ENCODE measurements at places on chromosomes 4 and X.

GRCh38 chrX:118585296-118585695 is 89.7 kb downstream of the DOCK11 start:
- DNase-seq, result no peak

DNA sequence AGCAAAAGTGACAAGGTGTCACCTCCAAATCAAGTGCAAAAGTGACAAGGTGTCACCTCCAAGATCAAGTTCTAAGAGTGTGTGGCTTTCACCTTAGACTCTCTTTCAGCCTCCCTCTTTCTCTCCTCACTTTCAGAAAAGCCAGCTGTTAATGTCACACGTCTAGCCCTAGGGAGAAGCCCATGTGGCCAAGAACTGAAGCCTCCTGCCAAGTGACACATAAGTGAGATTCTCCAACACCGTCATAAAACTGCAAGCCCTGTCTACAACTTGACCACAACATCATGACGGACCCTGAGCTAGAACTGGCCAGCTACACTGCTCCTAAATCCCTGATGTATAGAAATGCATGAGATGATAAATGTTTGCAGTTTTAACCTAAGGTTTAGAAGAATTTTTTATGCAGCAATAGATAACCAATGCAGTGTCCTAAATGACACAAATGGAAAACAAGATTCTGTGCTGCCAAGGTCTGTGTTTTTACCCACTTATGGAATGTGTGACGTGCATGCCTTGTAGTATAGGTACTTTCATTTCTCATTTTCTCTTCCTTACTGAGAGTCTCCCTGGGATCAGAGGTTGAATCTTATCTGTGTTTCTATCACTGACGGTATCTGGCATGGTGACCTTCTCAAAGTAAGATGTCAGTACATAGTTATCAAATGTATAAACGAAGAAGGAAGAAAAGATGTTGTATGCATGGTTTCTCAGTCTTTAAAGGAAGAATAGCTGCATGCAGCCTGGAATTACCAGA is 25.0 kb downstream of the NLGN4X start:
- no peak for DNase-seq

DNA sequence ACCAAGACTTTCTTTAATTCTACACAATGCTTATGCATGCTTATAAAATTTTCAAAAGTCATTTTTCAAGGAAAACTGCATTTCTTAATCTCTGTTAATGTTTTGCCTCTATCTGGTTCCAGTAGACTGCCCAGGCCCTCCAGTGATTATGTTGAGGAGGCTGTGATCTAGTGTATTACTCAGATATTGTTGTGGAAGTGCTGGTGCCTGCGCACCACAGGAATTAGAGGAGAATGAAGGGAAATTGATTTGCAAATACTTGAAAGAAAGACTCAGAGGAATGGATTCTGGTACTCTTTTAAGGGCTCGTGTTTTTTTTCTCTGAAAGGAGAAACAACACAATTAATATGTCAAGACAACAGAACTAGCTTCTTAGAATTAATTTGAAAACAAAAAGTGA is 1015.1 kb downstream of the RPA4 start:
- DNase-seq, result no peak

DNA sequence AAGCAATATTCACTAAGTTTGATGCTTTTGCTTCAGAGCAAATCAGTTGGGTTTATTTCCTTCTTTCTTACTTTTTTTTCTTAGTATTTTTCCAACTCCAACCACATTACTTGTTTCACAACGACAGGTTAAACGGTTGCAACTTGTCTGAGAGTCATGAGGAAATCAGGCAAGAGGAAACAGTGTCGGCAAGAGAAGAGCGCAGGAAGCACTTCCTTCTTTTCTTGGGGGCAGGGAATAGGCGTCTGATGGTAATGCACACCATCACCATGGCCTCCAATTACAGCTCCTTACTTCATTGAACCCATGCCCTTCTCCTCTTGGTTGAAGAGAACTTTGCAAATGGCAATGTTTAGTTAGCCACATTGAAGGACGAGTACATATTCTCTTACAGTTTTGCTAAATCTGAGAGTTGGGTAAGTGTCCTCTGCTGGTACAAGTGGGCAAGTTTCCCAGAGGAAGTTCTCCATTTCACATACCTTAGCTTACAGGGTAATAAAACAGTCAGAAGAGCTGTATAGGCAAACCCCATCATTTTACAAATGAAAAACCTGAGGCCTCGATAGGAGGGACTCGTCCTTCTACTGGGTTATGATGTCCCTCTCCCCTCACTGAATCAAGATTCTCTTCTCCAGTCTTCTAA is 8.3 kb upstream of the CXCL8 start:
- DNase-seq, result no peak

- DNase-seq, result no peak
These were observed 302.3 kb upstream of the IGFBP7 start for GRCh38 chr4:57412259-57413054.

GRCh38 chr4:2217726-2218125 is 24.2 kb downstream of the HAUS3 start:
- DNase-seq, result no peak

DNA sequence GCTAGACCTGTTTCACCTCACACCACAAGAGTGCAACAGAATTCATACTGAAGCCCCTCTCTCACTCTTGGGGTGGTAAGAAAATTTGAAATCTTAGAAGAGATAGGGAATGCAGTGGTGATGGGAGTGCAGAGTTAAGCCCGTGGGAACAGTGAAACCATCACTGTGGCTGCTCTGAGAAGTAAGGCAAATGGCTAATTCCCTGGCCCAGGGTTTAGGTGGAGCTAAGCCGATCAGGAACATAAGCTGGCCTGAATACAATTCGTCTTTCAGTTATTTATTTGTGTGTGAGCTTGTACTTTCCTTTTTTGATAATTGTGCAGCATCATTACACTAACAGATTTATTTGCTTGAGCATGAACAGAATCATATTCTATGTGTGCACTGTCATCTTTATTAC is 1070.6 kb downstream of the STPG2 start:
- no peak for DNase-seq

DNA sequence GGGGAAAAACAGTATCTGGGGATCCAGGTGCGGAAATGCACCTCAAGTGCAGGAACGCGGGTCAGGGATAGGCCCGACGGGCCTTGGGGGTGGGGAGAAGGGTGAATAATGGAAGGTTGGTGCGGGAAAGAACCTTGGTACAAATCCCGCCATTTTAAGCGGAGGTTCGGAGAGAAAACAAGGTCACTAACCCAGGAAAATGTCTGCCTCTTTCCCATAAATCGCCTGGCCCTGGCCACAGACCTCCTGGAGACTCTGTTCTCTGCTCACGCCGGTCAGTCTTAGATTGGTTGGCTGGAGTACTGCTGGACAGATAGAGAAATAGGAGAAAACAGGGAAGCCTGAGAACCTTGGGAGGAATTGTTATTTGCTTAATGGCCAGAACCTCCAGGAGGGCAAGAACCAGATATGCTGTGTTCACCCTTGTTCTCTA is 897 bp upstream of the FBXL5 start:
- DNase-seq, result no peak

DNA sequence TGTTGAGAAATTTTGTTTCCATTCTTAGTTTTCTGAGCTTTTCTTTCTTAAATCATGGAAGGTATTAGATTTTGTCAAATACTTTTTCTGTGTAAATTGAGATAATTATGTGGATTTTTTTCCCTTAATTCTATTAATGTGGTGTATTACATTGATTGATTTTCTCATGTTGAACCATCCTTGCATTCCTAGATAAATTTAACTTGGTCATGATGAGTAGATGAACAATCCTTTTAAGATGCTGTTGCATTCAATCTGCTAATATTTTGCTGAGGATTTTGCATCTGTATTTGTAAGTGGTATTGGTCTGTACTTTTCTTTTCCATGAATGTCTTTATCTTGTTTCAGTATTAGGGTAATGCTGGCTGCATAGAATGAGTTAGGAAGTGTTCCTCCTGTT is 20.3 kb upstream of the CTBP1 start:
- no peak for DNase-seq

DNA sequence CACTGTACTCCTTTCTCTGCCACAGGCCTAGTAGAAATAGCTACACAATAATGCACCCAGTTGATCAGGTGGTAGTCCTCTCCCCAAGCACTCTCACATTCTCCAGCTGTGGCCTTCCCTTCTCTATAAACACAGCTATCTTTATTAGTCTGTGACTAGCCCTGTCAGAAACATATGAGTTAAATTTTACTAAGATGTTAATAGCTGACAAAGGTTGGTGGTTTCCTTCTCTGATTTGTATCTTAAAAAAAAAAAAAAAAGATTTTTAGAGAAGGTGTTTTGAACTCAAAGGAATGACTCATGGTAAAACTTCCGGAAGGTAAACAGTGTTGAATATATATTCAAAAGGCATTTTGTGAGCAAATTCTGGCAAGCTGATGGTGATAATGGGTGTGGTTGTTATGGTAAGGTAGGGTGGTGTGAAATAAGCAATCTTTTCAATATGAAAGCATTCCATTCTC is 327.4 kb downstream of the PPP3CA start:
- DNase-seq, result no peak

GRCh38 chr4:23717528-23718248 is 172.2 kb downstream of the PPARGC1A start:
- no peak for DNase-seq

DNA sequence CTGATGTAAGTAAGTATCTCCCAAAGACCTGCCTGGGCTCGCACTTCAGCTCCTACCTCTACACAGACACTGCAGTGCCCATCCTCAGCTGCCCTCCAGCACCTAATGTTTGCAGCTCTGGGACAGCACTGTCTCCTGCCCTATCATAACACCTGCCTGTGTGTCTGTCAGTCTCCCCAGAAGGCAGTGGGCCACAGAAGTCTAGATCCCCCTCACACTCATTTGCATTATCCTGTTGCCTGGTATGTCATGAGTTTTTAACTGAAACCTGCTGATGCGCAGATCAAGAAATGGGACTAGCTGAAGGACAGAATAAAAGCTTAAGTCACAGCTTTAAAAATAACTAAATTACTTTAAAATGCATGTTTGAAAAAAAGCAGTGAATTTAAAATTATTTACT is 43.0 kb downstream of the LRP2BP start:
- no peak for DNase-seq

DNA sequence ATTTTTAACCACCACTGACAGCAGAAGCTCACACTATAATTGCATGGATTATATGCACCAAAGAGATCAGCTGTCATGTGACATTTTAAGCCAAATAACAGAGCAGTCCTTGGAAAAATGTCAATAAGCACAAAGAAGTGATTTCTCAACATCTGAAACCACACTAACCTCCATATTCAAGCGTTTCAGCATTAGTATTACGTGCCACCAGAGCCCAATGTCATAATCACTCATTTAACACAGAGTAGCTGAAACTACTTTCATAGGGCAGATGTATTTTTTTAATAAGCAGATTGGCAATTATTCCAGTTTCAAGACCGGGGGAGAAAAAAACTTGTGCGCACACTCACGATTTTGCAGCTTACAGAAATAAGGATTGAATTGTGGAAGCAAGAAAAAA is 76.6 kb downstream of the SH3KBP1 start:
- no peak for DNase-seq

DNA sequence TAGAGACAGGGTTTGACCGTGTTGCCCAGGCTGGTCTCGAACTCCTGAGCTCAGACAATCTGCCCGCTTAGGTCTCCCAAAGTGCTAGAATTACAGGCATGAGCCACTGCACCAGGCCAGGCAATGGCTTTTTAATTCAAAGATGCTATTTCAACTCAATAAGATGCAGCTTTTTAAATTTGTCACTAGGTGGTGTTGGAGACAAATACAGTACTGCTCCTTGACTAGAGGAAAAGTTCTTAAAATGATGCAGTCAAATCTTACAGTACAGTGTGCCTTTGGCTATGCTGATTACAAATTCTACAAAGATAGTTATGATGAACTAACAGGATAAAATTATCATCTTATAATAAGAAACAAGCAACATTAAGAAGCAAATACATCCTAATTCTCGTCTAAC is 441.1 kb downstream of the KCNIP4 start:
- no peak for DNase-seq

GRCh38 chr4:7805533-7806337 is 133.9 kb downstream of the AFAP1 start:
- no peak for DNase-seq
